Kidney tubule cell (primary cell): ENCODE measurements at places on chromosomes 4 and X.
A peak's percentile ranks its signal among the peaks of the same experiment; 100 is the strongest.

- no peak for DNase-seq
These were observed 75.9 kb upstream of the UCP1 start for GRCh38 chr4:140644470-140645185.

DNA sequence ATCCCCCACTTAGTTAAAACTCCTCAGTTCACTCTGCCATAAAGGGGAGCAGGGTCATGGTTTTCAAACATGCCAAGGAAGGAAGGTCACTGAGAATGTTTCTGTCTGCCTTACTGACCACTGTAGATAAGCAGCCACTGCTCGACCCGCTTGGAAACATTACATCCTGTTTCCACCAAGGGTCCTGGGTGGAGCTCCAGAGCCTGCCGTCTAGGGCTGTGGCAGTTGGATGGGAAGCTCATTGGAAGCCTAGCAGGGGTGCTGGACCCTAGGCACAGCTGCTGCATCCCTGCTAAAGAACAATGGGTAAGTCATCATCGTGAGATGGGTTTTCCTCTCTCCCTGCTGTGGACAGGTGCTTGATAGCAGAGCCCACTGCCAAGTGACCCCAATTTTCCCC, 76.0 kb upstream of the SRD5A3 start:
- no peak for DNase-seq

- no peak for DNase-seq
These were observed 52.4 kb downstream of the CBLL2 start for GRCh38 chrX:22325096-22325495.

DNA sequence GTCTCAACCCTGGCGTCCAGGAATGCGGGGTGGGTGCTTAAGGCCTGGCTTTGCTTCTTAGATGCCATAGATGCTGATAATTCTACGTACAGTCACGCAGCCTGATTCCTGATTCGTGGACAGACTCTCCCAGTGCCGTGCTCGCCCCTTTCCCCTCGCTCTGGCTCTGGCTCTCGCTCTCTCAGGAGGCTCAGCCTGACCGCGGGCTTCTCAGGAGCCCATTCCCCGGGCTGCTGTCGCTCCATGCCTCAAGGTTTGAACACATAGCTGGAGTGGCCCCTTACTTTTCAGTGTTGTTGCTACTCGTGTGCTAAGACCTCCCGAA, 59.2 kb upstream of the ZC4H2 start:
- DNase-seq: peak; percentile 44

- DNase-seq: no peak
These were observed 14.3 kb upstream of the PDZD4 start for GRCh38 chrX:153844509-153845082.

DNA sequence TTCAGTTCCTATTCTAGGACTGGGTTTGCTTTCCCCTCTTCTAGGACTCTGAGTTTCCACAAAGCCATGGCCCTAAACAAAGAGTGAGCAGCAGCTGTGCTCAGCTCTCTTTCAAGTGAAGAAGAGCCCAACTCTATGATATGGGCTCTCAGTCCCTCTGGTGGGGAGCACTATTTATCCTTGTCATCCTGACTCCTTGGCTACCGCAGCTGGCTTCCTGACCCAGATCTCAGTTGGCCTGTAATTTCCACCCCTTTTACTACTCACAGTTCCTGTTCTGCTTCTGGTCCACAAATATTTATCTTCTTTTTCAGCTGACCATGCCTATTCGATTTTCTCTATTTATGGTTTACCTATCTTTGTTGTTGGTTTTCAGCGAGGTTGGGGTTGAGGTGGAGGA, 33.8 kb downstream of the F8 start:
- no peak for DNase-seq

DNA sequence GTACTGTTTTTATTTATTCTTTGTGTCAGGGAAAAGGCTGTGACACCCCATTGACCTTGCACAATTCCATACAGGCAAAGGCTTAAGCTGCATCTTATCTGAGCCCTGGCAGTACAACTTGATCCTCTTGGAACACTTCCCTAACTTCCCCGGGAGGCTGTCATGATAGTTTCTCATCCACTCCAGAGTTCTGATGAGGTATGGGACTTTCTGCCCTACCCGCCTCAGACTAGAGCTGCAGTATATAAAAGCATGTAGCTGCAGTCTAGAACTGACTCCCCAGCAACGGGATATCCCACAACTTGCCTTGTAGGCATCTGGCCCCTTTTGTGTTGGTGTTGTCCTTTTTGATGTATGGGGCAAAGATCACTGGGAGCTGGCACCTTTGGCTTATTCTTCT, 72.7 kb downstream of the FNIP2 start:
- DNase-seq: no peak

DNA sequence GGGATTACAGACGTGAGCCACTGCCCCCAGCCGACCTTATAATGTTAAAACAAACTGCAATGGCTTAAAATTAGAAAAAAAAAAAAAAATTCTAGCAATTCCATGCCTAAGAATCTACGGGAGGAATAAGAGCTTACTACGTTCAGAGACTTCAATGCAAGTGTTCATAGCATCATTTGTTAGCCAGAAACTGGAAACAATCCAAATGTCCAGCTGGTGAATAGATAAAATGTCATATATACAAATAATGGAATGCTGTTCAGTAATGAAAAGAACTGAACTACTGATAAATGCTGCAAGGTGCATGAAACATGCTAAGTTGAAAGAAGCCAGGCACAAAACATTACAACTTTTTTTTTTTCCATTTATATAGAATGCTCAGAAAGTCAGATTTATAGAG, 5.3 kb downstream of the EXOSC9 start:
- no peak for DNase-seq

- peak; percentile 84 for DNase-seq
These were observed at the start of gene MSX1 for GRCh38 chr4:4859325-4859798. MSX1 (plus strand) TSS chr4:4859665; CDS start chr4:4859900, 235 bp downstream.

- no peak for DNase-seq
These were observed 194.3 kb downstream of the ARHGAP24 start for GRCh38 chr4:85669204-85669603.

DNA sequence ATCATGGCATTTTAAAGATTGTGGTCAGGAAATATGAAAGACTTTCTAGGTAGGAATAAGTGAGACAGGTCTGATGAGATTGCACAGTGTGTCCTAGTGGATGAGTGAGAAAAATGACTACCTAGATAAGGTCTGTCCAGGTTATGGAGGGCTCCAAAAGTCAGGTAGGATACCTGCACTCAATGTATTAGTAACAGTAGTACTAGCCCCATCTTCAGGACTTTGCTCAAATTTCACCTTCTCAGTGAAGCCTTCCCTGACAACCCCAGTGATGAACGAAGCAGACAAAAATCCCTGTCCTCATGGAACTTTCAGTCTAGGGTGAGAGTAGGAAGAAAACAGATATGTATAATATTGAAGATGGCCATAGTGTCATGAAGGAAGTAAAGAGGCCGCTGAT, 85.7 kb downstream of the ZIC3 start:
- no peak for DNase-seq

GRCh38 chrX:43375136-43375535, 281.0 kb upstream of the MAOA start:
- no peak for DNase-seq

DNA sequence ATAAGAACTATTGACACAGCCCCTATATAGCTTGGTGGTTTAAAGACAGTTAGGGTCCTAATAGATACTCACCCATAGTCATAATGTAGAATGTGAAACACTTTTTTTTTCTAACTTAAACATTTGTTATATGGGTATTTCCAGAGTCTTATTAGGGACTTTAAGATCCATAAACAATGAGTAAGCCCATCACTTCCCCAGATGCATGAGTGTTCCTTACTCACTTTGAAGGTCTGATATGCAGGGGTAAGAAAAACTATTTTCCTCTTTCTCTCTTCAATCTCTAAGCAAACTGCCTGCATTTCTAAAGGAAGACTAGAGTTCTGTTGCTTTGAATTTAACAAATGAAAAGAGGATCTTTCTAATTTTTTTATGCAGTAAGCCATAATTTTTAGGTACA, 443.6 kb upstream of the PITX2 start:
- DNase-seq: peak; percentile 59

- DNase-seq: no peak
These were observed 1.9 kb downstream of the STK26 start for GRCh38 chrX:132025041-132025440.

GRCh38 chr4:3342182-3342854, 49.5 kb downstream of the RGS12 start:
- DNase-seq: no peak

DNA sequence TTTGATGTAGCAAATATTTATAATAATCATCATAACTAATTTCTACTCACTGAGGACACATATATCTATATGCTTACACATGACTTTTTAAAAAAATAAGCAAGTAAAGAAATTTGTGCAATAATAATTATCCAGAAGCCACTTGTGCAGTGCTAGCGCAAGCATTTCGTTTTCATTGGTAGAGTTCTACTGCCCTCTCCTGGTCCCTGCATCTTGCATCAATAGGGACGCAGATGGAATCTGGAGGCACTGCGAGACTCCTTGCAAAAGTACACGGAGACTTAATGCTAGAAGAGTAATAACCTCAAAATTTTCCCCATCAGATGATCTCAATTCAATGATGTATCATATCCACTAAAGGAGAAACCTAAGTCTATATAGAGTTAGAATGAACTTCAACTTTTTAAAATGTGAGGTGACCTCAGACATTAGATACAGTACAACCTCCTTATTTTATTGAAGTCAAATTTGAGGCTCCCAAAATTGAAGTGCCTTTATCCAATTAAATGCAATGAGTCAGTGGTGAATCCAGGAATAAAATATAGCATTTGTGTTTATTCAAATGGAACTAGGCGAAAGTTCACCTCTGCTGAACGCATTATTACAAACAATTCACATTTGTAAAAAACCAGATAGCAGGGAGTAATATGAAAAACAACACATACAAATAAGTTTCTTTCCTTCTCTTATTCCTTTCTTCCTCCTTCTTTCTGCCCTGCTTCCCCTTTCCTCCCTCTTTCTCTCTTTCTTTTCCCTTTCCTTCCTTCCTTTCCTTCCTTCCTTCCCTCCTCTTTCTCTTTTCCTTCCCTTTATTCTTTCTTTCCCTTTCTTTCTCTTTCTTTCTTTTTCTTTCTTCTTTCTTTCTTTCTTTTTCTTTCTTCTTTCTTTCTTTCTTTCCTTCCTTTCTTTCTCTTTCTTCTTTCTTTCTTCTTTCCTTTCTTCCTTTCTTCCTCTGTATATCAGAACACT, 450.0 kb downstream of the ANKRD50 start:
- peak; percentile 73 for DNase-seq

GRCh38 chrX:110171442-110171841, 146.4 kb downstream of the AMMECR1 start:
- no peak for DNase-seq

DNA sequence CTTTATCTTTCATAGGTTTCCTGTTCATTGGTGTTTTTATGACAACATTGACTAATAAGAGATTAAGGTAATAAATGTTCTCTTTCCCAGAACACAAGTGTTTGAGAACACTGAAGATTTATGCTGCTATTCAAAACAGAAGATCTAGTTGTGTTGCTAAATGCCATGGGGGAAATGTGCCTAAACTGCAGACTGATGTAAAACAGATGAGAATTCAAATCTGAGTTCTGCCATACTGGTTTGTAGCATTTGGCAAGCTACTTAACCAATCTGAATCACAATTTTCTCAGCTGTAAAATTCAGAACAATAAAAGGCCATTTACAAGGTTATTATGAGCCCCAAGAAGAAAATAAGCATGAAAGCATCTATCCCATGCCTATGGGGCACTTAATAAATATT, 2.3 kb downstream of the SLC10A6 start:
- DNase-seq: no peak

DNA sequence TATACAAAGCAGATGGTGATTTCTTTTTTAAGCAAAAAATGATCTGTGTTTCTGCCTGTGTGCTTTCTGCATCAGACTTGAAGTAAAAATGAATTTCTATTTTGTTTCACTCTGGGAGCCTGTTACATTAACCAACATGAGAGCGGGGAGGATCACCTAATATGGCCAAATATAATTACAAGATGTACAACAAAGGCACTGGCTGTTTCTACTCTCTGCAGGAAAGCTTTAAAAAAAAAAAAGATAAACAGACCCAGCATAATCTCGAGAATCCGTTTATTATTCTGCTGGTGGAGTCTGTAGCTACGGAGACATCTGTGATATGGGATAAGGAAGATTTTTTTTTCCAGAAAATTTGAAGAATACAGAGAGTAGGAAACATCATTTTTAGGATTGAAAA, 103.6 kb downstream of the COMMD8 start:
- no peak for DNase-seq

GRCh38 chrX:1925053-1925481, 310.2 kb downstream of the ASMT start:
- DNase-seq: no peak

DNA sequence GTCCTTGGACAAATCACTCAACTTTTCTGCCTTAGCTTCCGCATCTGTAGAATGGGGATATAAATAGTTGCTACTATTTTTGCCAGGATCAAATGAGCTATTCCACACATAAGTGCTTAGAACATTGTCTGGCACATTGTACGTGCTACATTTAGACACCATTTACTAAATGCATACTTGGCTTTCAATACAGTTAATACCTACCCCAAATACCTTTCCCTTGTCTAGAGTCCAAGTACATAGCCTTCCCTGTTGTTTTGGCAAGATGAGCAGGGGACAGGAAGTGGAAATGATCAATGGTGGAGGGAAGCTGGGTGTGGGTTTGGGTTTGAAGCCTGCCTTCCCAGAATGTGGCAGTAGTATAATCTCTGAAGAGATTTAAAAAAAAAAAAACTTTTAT, 82.0 kb downstream of the CHRDL1 start:
- no peak for DNase-seq

DNA sequence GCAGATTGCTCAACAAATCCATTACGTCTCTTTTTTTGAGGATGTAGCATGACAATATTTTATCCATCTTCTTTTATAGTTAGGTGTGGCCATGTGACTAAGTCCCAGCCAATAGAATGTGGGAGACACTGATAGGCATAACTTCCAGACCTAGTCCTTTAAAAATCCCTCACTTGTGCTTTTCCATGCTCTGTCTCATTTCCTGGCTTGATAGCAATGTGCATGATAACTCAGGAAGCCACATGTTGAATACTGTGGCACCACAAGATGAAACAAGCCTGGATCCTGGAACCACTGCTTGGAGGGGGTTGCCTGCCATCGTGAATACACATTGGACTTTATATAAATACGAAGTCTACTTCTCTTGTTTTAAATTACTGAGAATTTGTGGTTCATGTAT, 184.0 kb upstream of the NEIL3 start:
- DNase-seq: no peak

DNA sequence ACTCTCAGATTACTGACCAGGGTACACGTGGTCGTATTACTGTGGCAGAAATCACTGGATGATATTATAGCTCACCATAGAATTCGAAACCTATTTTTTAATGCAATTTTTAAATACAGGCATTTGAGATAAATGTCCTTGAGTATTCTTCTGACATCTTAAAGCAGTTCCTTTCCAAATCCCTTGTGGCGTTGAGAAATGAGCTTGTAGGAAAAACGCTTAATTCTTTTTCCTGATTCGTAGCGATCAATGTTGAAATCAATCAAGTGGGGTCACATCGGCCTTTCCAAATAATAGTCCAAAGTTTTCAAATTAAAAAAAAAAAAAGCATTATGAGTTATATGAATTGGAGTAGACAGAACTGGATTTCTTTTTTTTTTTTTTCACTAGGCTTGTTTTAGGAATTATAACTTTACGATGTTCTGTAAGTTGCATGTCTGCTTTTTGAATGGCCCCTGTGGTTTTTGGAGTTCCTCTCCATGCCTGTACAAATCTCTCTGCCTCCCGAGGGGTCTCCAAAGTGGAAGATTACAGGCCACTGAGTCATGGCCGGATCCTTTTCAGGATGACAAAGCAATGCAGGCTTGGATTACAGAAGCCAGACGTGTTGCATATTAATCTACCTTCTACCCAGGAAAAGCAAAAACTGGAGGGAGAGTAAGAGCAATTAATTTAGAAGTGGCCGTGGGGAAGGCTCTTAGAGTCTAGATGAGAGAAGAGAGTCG, 226.1 kb downstream of the SHOX start:
- DNase-seq: no peak
